RPMI7951 (cell line): ENCODE measurements at places on chromosomes 1 and 21.

DNA sequence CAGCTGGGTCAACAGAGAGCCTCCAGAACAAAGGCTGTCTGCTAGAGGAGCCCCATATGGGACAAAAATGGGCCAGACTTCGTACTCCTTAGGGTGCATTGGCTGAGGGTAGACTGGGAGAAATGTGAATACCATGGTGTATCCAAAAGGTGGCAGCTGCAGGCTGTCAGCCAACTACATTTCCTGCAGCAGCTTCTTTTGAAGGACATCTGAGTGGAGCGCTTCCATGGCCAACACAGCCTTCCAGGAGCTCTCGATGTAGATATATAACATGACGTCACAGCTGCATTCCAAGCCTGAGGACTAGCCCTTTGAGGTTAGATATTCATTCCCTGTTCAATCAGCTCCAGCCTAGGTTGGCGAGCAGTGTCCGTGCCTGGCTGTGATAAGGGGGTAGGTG, 107.7 kb downstream of the MAB21L3 start:
- no peak for DNase-seq

GRCh38 chr21:41833497-41834115, 45.5 kb downstream of the PRDM15 start:
- no peak for DNase-seq

DNA sequence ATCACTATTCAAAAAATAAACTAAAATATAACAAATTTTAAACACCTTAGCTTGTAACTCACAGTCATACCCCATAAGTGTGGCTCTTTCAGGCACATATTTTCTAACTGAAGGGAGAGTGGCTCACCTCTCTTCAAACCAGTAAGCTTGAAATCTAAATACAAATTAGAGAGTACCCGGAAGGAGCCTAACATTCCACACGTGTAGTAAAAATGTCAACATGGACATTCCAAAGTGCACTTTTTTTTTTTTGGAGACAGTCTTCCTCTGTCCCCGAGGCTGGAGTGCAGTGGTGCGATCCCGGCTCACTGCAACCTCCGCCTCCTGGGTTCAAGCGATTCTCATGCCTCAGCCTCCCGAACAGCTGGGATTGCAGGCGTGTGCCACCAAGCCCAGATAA, 275.6 kb upstream of the ADGRL2 start:
- DNase-seq = no peak

DNA sequence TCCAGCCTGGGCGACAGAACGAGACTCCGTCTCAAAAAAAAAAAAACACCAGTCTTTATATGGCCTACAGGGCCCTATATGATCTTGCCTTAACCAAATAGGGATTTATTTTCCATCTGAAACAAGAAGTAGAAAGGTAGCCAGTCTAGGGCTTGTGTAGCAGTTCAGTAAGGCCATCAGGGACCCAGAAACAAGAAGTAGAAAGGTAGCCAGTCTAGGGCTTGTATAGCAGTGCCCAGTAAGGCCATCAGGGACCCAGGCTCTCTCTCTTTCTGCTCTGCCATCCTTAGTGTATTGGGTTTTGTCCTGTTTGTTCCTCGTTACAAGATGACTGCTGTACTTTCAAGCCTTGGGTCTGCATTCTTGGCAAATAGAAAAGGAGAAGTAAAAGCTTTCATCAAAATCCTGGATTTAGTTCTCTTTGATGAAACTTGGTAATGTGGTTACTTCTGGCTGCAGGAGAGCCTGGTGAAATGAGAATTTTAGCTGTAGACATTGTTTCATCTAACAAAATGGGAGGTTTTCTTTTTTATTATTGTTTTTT, 46.1 kb downstream of the PKN2 start:
- no peak for DNase-seq

- DNase-seq = peak; percentile 14
These were observed 23.2 kb downstream of the MCOLN2 start for GRCh38 chr1:84973498-84974334.

DNA sequence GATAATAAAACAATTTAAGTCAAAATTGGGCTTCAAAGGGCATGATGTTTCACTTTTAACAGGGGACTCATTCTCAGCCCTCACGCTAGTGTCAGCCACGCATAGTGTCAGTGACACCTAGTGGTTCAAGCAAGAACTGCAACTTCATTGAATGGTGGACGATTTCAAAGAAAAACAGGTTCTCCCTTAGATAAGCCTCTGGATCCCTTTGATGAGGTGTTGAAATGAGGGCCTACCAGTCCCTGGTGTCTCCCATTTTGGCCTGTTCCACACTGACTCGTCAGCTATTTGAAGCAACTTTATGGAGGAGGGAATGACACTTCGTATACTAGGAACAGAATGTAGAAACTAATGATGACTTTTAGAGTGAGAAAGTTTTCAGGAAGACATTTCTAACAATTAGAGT, 56.2 kb downstream of the FCRL5 start:
- DNase-seq = peak; percentile 42
